Right kidney (tissue), 9 donors: ENCODE measurements at places on chromosomes 13 and 19.
A peak's percentile ranks its signal among the peaks of the same experiment; 100 is the strongest.

DNA sequence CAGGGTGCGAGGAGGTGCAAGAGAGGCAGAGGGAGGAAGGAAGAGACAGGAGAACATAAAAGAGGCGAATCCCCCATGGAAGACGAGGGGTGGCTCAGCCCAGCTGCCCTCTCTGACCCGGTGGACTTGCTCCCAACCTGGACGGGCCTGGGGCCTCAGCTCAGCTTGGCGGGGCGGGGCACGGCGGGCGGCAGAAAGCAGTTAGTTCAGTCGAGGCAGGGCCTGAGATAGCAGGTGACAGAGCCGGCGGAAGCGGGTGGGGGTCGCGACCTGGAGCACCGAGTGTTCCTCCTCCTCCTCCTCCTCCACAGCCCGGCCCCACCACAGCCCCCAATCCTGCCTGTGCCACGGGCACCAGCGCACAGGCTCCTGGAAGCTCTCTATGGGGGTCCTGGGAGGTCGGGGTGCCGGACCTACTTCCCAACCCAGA is 7.0 kb upstream of the CACTIN start:
- no peak for DNase-seq

DNA sequence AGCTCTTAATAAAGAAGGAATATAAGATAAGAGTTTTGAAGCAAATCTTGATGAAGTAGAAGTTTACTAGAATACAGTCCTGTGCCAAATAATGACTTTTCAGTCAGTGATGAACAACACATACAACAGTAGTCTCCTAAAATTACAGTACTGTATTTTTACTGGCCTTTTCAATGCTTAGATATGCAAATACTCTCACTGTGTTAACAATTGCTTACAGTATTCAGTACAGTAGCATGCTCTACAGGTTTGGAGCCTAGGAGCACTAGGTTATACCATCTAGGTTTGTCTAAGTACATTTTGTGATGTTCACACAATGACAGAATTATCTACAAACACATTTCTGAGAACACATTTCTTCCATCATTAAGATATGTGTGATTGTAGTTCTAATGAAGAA is 316.7 kb upstream of the KLHL1 start:
- no peak for DNase-seq

DNA sequence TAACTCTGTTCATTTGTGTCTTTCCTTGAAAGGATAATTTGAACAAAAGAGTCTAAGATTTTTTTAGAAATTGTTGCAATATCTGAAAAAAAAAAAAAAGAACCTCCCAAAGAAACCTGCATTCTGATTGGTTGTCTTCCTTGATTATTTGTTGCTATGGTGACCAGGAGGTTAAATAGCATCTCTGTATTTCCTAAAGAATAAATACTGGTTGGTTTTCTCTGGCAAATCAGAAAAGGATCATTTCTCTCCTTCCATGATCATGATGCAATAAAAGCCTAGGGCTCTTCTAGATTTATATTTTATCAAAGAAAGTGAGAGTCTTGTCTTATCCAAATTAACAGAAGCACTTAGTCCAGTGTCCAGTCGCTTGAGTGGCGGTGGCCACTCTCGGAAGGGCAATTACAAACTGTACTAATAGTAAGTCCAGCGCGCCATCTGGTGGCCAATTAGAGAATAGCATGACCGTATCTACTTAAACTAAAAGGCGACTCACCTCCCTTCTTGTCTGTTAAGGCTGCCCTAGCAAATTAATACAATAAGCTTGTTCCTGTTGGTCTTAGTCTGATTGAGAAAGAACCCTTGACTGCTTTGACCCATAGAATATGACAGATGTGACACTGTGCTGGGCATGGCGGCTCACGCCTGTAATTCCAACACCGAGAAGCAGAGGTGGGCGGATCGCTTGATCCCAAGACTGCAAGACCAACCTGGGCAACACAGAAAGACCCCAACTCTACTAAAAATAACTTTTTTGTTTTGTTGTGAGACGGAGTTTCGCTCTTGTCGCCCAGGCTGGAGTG is 47.0 kb upstream of the PNMA8B start:
- DNase-seq: peak; percentile 68

DNA sequence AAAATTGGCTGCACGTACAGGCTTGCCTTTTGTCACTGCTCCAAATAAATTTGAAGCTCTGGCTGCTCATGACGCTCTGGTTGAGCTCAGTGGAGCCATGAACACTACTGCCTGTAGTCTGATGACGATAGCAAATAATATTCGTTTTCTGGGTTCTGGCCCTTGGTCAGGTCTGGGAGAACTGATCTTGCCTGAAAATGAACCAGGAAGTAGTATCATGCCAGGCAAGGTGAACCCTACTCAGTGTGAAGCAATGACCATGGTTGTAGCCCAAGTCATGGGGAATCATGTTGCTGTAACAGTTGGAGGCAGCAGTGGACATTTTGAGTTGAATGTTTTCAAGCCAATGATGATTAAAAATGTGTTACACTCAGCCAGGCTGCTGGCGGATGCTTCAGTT is 16.1 kb upstream of the AKAP11 start:
- no peak for DNase-seq

- DNase-seq: no peak
These were observed 85.8 kb downstream of the IPO5 start for GRCh38 chr13:98039261-98039660.

DNA sequence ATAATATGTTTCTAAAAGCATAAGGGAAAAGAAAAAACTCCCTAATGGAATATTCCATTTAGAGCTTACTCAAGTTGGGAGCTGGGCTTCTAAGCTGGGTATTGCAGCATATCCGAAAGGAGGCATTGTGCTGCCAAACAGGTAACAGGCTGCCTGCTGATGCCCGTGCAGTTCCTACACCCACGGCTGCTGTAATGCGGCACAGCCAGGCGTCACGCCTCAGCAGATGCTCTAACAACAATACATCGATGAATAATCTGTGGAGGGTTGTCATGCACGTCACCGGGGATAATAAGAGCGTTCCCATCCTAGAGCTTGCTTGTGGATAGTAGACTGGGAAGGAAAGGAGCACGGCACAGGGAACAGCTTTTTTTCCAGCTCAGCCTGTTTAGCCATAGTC is 1582.1 kb upstream of the SLC10A2 start:
- DNase-seq: no peak
